ENCODE measurements at places on chromosomes 6 and 20.
A peak's percentile ranks its signal among the peaks of the same experiment; 100 is the strongest.

GRCh38 chr6:154343473-154344308 lies 12.9 kb downstream of the IPCEF1 start:
- DNase-seq = no peak

DNA sequence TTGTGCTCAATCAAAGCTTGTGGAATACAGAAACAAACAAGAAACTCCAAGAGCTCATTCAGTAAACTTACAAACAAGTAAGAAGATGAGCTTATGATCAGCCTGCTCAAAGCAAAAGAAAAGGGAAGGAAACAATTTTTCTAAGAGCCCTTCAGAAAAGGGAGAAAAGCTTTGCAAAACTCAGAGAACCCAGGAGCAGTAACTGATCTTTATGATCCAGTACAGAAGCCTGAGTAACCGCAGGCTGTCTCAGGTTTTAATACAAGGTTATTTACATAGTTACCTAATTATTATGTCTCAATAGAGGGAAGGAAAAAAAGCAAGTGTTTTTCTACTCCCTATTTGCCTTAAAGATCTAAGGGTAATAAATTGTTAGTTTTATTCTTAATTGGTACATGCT lies 226.5 kb downstream of the MAFB start:
- no peak for DNase-seq

- no peak for DNase-seq
Observed at GRCh38 chr6:129638055-129638684, 71.8 kb downstream of the ARHGAP18 start.

- DNase-seq = no peak
Observed at GRCh38 chr20:47202733-47203667, 153.5 kb downstream of the ZMYND8 start.

GRCh38 chr6:149453597-149454345 lies 31.0 kb downstream of the ZC3H12D start:
- no peak for DNase-seq

- DNase-seq = no peak
Observed at GRCh38 chr6:130853555-130854183, 26.5 kb downstream of the SMLR1 start.

DNA sequence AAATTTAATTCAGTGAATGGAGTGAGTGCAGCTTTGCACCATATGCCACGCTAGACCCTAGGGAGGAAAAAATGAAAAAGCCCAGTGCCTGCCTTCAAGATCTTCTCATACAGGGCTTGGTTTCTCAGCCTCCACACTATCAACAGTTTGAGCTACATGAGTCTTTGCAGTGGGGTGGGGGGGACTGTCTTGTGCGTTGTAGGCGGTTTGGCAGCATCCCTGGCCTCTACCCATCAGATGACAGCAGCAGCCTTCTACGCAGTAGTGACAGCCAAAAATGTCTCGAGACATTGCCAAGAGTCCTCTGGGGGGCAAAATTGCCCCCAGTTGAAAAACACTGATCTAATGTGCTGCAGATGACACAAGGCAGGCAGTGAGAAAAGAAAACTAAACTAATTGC lies 6.2 kb downstream of the CDH22 start:
- DNase-seq = no peak

DNA sequence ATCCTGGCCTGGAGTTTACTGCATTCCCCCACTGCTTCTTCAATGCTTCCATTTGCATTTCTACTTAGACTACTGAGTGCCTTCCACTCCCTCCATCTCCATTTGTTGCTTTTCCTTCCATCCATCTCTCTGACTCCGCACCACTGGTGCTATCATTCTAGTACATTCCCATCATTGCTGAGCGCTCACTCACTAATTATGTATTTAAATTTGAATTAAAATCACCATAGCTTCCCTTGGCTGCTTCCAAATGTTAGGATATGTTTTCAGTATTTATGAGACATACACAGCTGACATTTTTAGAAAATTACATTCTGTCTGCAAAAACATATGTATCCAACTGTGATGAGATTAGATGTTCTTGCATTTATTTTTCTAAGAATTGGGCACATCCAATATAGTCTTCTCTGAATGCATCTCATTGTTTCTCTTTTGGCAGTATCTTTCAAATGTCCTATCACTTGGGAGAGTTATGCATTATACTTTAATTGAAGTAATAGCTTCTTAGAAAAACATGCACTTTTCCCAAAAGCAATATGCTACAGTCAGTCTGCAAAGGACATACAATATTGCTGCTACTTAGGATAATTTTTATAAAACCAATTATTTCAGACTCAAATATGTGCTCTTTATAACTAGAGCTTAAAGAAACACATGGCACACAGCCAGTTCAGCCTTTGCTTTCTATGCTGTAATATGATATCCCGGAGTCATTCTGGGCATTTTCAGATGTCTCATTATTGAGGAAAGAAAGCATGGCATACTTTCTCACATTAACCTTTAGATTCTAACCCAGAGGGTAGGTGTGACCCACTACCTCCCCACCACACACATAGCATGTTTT lies 12.1 kb upstream of the COL21A1 start:
- peak; percentile 54 for DNase-seq

DNA sequence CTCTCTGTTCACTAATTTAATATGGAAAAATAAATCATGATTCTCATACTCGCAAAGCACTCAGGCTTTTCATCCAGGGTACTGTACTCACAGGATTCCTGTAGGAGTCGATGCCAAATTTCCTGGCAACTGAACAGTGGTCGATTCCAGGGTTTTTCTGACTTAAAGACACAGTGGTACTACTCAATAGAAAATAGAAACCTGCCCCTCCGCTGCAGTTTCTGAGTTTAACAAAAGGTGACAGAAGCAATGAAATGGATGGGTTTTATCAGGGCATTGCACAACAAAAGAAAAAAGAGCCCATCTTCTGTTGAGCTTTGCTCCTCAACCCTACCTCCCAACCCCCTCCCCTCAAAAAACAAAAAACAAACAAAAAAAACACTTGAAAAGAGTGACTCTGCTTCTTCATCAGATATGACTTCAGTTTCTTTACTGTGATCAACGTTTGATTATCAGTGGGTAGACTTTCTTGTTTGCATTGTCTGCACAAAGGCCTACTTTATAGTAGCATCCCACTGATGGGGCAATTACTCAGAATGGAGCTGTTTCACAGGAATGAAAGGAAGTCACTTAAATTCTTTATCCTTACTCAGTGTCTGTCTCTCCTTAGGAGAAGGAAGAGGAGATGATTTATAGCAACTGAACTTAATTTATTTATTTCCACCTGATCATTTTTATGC lies 96.2 kb upstream of the FOXO3 start:
- DNase-seq = no peak
